Stimulated activated CD8-positive, alpha-beta memory T cell treated with anti-CD3 and anti-CD28 coated beads, Interleukin-4, amount 100 ng/mL, for 4 hours (primary cell): ENCODE measurements at places on chromosomes 5 and 9.

- no peak for DNase-seq
Measured at GRCh38 chr5:170536525-170536924, 32.7 kb downstream of the KCNIP1 start.

GRCh38 chr5:10251405-10251804 lies 1.3 kb downstream of the CCT5 start:
- DNase-seq: no peak

DNA sequence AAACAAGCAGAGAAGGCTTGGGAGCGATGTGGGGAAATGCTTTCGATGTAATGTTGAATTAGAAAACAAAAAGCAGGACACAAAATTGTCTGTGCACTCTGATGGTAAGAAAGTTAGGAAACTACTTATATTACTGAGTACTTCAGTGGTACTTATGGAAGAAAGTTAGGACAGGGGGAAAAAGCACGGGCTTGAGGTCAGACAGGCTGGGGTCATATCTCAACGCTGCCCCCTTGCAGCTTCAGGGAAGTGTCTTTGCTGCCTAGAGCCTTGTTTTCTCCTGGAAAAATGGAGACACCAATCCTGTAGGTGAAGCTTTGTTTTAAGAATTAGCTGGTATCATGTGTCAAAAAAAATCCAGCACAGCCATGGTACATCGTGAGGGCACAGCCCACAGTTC lies 23.0 kb downstream of the NEURL1B start:
- no peak for DNase-seq

- no peak for DNase-seq
Measured at GRCh38 chr5:57842364-57843058, 359.9 kb upstream of the ACTBL2 start.

DNA sequence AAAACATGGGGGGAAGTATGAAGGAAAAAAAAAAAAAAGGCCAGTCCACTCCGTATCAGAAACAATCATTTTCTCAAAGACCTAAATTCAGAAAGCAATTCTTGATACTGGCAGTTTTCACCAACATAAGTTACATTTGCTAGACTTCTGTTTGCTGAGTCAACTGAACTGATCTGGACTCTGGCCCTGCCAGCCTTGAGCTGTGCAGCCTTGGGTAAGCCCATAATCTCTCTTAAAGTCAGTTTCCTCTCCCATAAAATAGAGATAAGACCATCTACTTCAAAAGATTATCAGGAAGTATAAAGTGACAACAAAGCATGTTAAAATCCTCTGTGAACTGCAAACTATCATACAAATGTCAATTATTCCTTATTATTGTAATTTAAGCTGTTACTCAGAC lies 106.8 kb downstream of the MAPKAP1 start:
- DNase-seq: no peak

- no peak for DNase-seq
Measured at GRCh38 chr5:154858972-154859871, 795 bp downstream of the CNOT8 start.

DNA sequence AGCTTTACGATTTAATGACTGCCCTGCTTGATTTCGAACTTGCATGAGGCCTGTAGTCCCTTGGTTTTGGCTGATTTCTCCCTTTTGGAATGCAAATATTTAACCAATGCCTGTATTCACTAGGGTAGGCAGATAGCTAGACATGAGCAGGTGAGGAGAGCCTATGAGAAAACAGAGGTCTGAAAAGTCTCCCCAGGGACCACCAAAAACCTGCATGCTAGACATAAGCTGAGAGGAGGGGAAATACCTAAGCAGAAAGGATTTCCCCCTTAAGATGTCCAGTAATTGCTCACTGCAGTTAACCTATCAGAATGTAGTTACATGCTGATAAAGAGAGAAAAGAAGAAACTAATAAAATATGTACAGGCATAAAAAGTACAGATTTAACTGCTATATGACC lies 667.4 kb upstream of the SEMA6A start:
- no peak for DNase-seq

DNA sequence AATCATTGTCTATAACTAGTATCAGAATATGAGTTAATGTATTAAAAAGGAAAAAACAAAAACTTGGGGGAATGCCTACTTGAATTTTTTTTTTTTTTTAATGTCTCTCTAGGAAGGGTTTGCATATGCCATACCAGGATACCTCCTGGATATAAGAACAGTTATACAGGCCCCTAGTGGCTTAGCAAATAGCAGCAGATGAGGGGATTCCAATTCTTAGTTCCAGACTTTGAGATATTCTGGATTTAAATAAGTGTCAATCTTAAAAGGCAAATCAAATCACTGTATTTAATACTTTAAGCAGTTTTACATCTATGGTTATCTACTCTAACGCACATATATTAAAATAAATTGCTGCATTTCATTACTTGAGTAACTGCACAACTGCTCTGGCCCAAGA lies 1055.5 kb upstream of the DMAC1 start:
- no peak for DNase-seq

- DNase-seq: no peak
Measured at GRCh38 chr5:138115254-138115653, 24.0 kb downstream of the NME5 start.

DNA sequence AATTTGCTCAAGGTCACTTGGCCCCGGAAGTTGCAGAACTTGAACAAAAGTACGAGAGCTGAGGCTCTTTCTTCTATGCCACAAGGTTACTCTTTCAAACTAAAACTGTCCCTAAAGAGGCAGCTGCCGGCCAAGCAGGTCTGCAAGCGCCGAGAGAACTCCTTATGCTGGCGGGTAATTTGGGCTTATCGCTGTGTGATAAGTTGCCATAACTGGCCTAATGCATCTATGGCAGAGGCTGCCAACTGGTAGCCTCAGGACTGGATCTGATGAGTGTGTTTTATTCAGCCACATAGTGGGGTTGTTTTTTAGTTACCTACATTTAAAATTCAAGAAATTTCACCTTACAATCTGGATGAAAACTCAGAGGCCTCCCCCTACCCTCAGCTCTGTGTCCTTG lies 68.1 kb upstream of the SPOCK1 start:
- no peak for DNase-seq

DNA sequence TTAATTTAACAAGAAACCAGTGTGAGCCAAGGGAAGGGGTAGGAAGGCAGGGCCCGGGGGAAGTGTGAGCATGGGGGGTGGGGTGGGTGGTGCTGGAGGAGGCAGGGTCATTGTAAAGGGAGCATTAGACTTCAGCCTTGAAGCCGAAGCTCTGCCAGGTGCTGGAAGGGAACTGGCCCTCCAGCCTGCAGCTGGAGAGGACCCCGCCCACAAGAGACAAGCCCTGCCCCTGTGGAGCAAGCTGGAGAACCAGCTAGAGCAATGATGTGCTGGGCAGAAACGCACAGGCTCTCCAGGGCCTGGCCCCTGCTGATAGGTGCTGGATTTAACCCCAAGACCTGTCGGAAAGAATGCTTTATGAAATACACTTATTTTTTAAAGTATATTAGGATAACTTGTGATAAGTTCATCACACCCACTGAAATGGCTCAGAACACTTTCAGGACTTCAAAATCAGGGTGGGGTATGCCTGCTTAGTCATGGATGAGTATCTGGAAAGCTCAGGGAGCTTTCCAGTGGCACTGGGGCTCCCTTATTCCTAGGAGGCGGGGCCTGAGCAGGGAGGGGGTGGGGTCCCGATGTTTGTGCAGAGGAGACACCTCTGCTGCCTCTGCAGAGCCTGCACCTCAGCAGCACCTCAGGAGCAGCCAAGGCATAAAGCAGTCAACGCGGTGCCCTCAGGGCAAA lies 27.1 kb downstream of the UBE2QL1 start:
- DNase-seq: no peak

DNA sequence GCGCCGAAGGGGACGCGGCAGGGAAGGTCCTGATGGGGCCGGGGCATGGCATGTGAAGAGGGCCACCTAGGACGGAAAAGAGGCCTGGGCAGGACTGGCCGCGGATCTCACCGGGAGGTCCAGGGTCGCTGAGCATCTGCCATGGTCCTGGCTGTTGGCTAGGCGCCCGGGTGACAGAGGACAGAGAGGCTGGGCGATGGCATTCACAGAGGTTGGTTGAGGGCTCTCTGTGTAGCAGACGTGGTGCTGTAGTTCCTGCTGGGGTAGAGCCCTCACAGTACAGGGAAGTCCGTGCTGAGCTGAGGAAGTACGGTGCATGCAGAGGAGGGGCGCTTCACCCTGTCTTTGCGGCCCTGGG lies 427 bp downstream of the PCYOX1L start:
- DNase-seq: no peak

DNA sequence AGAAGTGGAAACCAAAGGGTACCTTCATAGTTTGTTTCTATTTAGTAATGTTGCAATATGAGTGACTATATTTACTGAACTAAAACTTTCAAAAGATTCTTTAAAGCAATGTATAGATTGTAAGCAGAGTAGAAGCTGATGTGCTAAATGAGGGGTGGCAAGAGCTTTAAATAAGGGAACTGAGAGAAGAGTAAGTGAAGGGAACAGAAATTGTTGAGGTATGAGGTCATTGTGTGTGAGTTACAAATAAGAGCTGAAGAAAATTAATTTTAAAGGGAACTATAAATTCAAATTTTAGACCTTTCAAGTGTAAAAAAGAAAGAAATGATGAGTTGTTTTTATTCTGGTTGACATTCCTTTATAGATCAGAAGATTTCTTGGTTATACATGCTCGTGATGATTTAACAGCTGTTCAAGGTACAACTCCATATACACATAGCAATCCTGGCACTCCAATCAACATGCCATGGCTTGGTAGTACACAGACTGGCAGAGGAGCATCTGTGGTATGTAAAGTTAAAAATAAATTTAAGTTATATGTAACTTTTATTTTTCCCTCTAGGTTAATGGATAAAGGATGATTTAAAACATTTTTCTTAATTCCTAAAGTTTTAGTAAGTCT lies 135.1 kb upstream of the TNFAIP8 start:
- no peak for DNase-seq

GRCh38 chr5:111447099-111447498 lies 65.2 kb downstream of the STARD4 start:
- no peak for DNase-seq

GRCh38 chr5:81820318-81820636 lies 69.4 kb upstream of the SSBP2 start:
- DNase-seq: no peak

GRCh38 chr5:4453655-4454054 lies 686.5 kb upstream of the ADAMTS16 start:
- no peak for DNase-seq

GRCh38 chr5:73422164-73422563 lies 26.4 kb downstream of the FOXD1 start:
- DNase-seq: no peak

- no peak for DNase-seq
Measured at GRCh38 chr5:145540375-145540774, 294.8 kb downstream of the PRELID2 start.

DNA sequence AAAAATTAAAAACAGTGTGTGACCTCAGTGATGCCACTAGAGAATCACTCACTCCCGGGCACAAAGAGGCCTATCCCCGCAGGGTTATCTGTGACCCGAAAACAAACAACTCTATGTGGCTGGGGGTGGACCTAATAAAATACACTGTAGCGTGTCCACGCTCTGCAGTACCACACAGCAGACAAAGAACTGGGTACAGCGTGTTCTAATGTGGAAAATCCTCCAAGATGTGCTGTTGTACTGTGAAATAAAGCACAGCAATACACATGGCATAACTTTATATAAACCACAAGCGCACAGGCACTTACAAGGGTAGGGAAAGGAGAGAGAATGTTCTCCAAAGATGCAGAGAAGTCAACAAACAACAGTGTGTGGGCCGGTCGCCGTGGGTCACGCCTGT lies 8.1 kb upstream of the SLC34A1 start:
- DNase-seq: no peak

DNA sequence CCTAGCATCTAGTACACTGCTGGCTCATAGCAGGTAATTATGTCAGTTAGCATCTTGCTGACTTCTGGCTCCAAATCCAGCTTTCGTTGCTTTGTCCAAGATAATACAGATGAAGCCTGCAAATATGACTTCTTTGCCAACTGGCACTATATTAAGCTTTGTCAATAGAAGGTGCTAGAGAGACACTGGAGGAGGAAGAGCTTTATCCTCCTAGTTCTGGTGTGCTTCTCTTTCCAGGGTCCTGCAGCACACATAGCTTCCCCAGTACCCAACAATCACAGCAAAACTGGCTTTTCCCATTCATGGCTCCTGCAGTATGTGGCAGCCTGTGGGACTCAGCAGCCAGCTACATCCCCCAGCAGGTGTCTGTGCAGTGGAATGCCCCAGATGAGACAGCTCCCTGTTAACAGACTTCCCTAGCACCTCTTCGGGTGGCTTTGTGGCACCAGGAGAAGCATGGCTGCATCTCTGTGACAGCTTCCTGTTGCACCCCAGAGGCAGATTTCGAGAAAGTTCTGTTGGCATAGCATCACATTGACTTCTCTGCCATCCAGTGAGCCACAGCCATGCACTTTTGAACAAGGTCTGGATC lies 147.8 kb downstream of the OXCT1 start:
- no peak for DNase-seq

GRCh38 chr9:135015565-135015964 lies 71.9 kb upstream of the OLFM1 start:
- no peak for DNase-seq

DNA sequence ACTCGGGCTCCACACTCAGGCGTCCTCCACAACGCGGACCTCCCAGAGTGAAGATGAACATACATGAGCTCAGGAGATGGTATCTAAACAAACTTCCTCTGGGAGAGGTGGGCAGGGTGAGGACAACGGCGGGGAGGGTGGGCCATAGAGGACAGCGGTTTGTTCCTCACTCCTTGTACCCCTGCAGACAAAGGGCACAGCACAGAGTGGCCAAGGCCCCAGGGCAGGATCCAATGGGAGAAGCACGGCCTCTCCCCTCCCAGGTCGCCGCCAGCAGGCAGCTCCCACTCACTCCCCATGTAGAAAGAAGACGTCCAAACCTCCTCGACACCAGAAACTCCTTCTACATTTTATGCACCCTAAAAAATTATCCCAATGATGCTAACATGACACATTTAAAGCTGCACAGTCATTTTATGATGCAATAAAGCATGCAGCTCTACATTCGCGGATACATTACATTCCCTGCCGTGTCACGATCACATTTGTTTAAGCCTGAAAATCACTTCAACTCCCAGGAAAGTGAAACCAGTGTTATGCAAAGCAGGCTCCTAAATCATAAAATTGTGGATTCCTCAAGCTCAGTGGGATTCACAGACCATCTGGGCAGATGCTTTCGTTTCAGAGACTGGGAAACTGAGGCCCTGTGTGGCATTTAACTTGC lies 87.5 kb upstream of the SARDH start:
- no peak for DNase-seq

- DNase-seq: peak; percentile 31
Measured at GRCh38 chr5:54905942-54906537, 79.4 kb downstream of the ESM1 start.

- DNase-seq: no peak
Measured at GRCh38 chr5:132076983-132077382, 3.4 kb downstream of the CSF2 start.

DNA sequence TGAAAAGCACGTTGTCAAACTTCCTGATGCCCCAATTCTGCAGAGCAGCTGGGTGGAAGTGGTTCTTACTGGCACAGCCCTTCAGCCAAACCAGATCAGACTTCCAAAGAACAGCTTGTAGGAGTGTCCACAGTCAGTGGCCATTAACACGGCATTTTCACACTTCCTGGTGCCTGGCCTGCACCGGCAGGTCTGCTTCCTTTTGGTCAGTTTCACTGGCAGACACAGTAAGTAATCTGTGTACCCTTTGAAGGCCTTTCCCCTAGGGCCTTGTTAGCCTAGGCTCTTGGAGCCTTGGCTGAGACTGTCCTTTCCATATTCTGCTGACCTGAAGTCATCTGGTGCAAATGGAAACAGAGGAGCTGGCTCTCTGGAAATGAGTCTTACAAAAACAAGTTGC lies 297.5 kb upstream of the TNC start:
- DNase-seq: no peak

GRCh38 chr5:92801911-92802310 lies 779.1 kb downstream of the NR2F1-AS1 start:
- no peak for DNase-seq

- DNase-seq: no peak
Measured at GRCh38 chr9:134181648-134182034, 17.3 kb upstream of the RNU6ATAC start.
